GM03348 (cell line): ENCODE measurements at places on chromosomes 4 and X.

- DNase-seq: no peak
These were observed 36.8 kb downstream of the FABP2 start for GRCh38 chr4:119284876-119285780.

DNA sequence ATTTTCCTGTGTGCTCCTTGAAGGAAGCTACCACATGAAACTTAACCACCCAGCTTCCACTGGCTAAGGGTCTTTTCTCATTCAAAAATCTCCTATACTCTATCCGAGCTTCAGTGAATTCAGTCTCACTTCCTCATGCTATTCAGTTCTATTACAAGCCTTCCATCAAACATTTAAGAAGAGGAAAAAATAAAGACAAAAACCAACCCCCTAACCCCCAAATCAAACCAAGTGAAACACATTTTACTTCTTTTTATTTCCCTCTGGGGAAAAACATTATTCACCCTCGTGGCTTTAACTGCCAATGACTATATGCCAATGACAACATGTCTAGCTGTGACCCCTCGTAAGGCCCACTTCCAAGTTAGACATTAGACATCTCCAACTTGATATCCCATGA is 16.2 kb upstream of the WDR19 start:
- no peak for DNase-seq

GRCh38 chr4:155179216-155179615 is 29.2 kb upstream of the NPY2R start:
- DNase-seq: no peak

- DNase-seq: no peak
These were observed 40.0 kb downstream of the PCDH10 start for GRCh38 chr4:133189147-133189517.

- DNase-seq: no peak
These were observed 109.1 kb downstream of the ATP8A1 start for GRCh38 chr4:42547805-42548204.
